ENCODE measurements at places on chromosomes 11 and 22.

DNA sequence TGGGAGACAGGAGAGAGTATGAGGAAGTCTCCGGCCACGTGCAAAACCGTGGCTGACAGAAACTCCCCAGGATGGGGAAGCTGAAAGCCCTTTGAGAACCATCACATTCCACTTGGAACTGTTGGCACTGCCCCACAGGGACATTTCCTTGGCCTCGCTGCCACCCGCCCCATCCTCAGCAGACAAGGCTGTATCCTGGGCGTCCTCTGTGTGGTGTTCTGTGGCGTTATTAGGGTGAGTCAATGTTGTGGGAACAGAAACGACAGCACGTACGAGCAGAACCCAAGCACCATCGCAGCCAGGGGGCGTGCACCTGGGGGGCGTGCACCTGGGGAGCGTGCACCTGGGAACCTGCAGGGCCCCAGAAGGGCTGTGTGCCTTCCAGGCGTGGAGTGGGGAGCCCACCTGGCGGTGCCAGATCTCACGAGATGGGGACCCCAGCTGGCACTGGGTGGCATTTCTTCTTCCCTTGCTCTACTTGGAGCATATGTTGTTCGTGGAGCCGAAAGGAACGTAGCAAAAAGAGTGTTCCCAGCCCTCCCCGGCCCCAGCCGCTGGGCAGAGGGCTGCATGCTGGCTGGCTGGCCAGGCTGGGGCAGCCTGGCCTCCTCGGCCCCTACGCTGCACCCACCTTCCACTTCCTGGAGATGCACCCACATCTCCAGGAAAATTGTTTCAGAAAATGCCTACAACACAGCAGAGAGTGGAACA lies 35.4 kb downstream of the NFAM1 start:
- DNase-seq, result no peak

- no peak for DNase-seq
Observed at GRCh38 chr11:64566915-64567891, 23.8 kb upstream of the SLC22A12 start.

DNA sequence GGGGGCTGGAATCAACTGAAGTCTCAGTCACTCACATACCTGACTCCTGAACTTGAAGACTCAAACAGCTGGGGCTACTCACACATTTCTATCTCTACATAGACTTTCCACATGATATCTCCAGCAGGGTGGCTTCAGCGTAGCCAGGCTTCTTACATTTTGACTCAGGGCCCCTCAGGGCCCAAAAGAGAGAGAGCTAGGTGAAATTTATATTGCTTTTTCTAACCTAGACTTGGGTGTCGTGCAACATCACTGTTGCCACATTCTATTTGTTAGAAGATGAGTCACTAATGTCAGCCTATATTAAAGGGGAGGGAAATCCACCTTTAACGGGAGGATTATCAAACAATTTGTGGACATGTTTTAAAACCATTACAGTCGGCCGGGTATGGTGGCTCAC lies 71.9 kb upstream of the RRM1 start:
- DNase-seq, result no peak

DNA sequence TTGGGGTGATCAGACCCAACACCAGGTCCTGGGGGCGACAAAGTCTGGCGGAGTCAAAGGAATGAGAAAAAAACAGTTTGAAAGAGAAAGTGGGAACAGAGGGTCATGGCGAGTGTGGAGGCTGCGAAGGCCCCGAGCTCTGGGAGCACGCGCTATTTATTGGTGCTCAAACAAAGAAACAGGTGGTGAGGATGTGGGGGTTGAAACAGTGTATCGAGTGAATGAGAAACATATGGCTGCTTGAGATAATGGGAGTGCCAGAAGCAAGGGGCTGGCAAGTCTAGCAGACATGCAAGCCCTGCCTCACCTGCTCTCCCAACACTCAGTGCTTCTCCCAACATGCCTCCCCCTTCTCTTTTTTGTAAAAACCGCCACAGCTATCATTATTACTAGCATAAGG lies 7.8 kb upstream of the DUSP18 start:
- no peak for DNase-seq

DNA sequence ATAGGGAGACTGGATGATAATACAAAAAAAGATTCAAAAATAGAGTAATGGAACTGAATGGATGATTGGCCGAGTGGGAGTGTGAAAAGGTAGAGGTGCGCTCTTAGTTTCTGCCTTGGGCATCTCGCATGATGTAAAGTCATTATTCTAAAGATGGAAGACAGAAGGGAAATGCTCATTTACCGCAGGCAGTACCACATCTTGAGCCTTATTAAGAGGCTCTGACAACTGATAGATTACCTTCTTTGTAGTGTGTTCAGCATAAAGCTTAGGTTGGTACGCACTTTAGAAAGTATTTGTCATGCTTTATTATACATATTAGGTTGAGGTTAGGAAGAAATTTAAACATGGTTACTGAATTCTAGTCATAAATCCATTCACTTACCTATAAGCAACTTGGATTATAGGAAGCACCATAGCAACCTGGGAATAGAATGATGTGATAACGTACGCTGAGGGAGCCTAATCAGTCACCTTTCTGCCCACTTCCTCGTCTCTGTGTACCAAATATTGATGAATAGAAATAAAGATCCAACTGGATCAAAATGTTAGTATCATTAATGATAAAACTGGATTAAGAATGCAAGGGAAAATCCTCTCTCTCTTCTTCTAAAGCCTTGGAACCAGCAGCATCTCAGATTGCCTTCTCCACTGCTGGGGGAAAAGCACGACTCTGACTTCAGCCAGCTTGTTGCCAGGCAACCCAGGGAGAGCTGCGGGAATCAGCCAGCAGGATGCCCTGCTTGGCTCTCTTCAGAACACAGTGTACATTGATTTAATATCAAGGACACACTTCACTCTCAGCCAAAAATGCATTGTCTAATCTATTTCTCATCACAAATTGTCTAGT lies 29.0 kb upstream of the VWA5A start:
- DNase-seq, result no peak

- DNase-seq, result no peak
Observed at GRCh38 chr22:44804327-44804726, 52.0 kb downstream of the ARHGAP8 start.

DNA sequence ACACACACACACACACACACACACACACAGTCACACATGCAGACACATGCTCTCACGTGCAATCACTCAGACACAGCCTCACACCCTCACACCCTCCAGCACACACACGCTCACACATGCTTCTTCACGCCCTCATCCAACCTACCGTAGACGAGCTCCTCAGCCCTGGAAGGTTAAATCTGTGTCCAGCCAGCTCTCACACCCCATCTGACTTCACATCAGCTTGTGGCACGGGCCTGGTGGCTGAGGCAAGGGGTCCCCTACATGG lies 1.3 kb upstream of the SCUBE1 start:
- DNase-seq, result no peak

- no peak for DNase-seq
Observed at GRCh38 chr11:71324788-71325417, 72.5 kb upstream of the SHANK2 start.

DNA sequence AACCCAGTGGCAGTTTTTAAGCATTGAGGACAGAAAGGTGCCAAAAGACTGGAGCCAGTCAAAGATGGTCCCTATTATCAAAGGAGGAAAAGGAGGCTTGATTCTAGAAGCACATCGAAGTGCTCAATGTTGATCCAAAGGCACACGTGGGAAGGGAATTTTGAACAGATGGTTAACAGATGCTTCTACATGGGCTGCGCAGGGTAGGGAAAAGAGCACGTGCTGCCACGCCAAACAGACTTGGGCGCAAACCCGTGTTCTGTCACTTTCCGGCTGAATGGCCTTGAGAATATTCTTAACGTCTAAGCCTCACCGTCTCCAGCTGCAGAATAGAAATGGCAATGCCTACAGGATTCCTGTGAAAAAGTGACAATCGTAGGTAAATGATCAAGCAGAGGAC lies 217.9 kb upstream of the MTNR1B start:
- no peak for DNase-seq

GRCh38 chr11:85718126-85718943 lies 32.3 kb upstream of the CCDC89 start:
- DNase-seq, result no peak

DNA sequence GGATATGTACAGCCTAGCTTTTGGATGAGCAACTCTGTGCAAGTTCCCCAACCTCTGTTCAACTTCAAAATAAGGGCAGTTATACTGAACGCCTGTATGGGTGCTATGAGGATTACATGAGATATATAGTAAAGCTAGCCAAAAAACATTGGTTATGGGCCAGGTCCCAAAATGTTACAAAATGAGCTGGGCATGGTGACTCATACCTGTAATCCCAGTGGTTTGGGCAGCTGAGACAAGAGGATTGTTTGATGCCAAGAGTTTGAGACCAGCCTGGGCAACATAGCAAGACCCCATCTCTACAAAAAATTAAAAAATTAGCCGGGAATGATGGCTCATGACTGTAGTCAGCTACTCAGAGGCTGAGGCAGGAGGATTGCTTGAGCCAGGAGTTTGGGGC lies 118.4 kb downstream of the TEAD1 start:
- peak; percentile 77 for DNase-seq

GRCh38 chr11:35802672-35803071 lies 140.1 kb downstream of the TRIM44 start:
- no peak for DNase-seq

GRCh38 chr11:111797145-111797581 lies 31.0 kb upstream of the PPP2R1B start:
- DNase-seq, result peak; percentile 45

GRCh38 chr11:79045800-79046304 lies 395.0 kb downstream of the TENM4 start:
- DNase-seq, result no peak

DNA sequence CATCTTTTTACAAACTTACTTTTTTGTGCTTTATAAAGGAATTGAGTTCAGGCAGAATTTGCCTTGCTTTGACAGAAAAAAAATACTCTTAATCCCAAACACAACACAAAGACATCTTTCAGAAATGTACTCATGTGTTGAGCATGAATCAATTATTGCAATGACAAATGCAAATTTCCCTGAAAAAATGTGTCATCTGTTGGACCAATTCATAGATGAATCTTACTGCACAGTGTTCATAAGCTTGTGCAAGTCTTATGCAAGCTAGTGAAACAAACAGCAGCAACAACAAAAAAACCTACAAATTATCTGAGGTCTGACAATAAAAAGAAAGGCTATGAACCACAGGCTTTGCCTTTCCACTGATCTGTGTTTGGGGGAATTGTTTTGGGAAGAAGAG lies 42.3 kb upstream of the HTATIP2 start:
- no peak for DNase-seq

DNA sequence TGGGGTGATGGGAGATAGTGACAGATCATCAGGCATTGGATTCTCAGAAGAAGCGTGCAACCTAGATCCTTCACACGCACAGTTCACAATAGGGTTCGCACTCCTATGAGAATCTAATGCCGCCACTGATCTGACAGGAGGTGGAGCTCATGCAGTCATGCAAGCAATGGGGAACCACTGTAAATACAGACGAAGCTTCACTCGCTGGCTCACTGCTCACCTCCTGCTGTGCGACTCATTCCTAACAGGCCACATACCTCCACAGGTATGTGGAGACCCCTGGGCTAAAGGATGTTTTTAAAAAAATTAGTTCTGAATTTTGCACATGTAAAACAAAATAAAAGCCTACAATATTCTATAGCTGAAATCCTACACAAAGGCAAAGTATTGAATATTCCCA lies 20.5 kb upstream of the TEAD1 start:
- no peak for DNase-seq

DNA sequence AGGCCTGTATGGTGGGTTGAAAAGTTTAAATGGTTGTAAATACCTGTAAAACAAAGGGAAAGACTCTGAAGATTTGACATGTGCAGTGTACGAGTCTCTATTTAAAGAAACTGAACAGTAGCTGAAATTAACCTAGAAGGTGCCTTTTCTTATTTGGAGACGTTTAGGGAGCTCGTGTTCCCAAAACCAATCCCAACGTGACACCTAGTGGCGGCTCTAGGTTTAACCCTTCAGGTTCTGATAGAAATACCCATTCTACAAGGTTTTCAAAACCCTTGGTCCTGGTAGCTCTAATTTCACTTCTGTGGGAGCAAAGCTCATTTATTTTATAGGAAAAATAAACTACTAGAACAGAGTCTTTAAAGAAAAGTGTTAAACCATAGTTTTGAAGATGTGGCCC lies 258.3 kb downstream of the LRRC4C start:
- no peak for DNase-seq

- DNase-seq, result no peak
Observed at GRCh38 chr22:42364604-42365110, 67.5 kb downstream of the NFAM1 start.

Data from amniotic epithelial cell (primary cell).